ENCODE measurements at places on chromosomes 2 and 18.
A peak's percentile ranks its signal among the peaks of the same experiment; 100 is the strongest.

DNA sequence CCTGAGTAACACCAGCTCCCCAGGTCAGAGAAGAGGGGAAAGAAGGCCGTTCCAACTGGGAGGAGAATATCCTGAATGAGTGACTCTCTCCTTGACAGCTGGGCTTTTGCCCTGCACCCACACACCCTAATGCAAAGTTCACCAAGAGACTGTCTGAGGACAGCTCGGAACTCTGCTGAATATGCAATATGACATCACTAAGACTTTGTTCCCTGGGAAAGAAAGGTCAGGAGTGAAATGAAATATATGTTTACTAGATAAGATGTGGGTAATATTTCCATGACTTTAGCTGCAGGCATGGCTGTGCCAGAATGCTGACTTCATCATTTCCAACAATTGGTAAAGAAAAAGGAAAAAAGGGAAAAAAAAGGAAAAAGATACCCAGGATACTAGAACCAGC, 488.2 kb upstream of the RAB6C start:
- no peak for DNase-seq

DNA sequence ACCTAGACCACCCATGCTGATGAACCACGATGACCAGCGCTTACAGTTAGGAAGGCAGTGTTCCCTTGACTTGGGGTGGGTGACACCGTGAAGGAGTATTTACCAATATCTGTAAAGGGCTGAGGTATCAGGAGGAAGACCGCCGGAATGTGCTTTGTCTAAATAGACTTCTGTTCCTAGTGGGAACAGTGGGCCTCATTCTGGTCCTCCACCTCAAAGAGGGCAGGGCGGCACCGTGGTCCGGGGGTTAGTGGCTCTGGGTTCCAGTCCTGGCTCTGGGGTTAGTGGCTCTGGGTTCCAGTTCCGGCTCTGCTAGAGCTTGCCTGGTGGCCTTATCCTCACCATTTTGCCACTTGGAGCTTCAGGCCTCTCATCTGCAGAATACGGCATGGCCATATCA, 91.6 kb upstream of the SMAD2 start:
- DNase-seq, result peak; percentile 46

- no peak for DNase-seq
These were observed 68.6 kb downstream of the SMIM21 start for GRCh38 chr18:75358928-75359327.

DNA sequence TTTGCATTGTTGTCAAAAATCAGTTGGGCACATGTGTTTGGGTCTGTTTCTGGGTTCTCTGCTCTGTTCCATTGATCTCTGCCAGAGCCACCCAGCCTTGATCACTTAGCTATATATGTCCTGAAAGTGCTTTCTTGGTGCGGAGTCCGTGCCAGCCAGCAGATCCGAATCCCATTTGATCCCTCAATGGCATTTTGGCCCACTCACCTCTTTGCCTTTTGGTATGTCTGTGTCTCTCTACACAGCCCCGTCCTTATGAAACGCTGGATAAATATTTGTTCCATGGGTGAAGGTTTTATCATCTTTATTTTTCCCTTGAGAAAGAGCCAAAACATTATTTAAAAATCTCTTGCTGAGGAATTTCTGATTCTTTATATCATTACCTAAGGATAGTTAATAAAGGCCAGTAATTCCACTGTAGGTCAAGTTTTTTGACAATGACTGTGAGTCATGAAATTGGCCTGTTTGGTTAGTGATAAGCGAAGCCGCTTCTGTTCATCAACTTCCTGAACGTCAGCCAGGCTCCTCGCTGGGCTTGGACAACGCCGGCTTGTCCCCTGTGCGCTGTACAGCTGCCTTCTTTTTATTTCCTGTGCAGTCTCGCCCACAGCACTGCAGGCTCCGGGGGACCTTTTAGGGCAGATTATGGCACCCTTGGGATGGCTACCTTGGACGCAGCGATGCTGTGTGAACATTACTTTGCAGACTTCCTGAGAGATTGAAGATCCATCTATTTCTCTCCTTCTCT, 24.9 kb downstream of the MTCL1 start:
- DNase-seq, result no peak

DNA sequence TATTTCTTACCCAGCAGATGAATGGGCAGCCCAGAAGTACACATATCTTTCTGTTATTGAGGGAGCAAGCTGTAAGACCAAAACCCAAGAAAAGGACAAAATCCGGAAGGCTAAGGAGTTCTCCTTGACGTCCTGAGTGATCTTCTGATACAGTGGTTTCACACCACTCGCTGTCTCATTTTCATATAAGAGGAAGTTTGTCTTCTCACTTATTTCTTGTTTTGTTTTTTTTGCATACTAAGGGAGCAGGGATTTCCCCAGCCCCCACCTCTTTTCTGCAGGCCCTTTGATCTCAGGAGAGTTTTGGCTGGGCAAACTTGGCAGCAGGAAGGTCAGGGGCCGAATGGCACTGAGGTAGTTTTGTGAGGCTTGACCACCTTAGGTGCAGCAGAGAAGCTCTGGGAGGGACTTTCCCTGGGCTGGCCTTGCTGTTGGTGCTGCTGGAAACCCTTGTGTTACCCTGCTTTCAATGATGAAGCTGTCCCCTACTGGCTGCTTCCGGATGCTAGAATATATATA, 13.3 kb downstream of the CHRNA1 start:
- DNase-seq, result no peak
